NCI-H446 treated with DMSO at 0.1 percent for 48 hours (cell line): ENCODE measurements at places on chromosomes 3 and 15.

DNA sequence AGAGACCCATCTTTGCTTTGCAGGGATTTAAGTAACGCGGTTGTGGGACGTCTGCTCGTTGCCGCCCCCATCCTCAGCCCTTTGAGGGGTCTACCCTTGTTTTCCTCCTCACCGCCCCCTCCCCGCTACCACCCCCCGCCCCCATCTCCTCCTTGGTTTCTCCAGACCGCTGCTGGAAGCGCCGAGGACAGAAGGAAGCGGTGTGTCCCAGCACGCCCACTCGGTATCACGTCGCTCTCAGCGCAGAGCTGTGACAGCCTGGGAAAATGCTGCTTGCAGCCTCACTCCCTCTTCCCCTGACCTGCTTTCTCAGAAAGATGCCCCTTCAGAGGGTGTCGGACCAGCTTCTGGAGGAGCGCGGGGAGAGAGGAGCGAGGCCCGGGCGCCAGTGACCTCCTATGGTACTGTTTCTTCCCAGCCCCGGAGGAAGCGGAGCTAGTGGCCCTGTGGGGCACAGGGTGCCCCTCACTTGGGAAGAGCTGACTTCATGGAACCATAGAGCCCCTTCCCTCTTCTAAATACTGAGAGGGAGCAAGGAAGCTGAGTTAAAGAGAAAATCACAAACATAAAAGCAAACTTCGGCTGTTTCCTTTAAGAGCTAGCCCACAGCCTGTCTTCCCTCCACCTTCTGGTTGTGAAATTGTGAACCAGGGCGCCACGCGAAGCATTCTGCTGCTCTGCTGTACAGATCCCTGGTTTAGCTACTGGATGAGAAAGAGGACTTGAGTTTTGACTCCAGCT, 698 bp downstream of the IL1RAP start:
- DNase-seq: no peak

DNA sequence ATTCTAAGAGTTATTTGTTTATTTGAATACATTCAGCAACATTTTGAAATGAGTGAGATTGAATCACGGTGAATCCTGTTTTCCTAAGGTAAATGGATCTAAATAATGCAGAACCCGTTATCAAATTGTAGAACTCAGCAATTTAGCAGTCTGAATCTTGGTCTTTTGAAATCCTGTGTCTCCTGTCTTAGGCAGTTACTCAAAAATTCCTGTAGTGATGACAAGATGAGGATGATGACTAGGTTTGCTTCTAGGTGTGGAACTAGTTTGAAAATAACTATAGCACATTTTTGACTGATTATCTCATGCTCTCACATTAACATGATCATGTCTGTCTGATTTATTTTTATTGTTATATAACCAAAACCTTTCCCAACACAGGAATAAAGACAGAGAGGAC, 115.0 kb downstream of the RAP2B start:
- DNase-seq: no peak

DNA sequence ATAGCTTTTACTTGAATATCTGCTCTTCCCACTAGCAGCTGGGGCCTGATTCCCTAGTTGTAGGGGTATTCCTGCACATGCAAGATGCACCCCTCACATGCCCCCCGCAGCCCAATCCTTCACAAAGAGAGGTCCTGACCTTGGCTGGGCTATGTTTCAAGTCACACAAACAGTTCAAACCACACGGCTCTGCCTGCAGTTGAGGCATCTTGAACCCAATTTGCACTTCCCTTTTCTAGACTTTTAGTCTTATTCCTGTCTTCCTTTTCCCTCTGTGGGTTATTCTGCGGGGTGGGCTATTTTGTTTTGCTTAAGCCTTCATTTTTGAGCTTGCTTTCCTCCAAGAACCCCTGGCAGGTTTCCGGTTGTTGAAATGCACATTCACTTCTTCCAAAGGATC, 13.3 kb upstream of the CCR1 start:
- no peak for DNase-seq

GRCh38 chr3:30393079-30393478, 213.3 kb upstream of the TGFBR2 start:
- no peak for DNase-seq

DNA sequence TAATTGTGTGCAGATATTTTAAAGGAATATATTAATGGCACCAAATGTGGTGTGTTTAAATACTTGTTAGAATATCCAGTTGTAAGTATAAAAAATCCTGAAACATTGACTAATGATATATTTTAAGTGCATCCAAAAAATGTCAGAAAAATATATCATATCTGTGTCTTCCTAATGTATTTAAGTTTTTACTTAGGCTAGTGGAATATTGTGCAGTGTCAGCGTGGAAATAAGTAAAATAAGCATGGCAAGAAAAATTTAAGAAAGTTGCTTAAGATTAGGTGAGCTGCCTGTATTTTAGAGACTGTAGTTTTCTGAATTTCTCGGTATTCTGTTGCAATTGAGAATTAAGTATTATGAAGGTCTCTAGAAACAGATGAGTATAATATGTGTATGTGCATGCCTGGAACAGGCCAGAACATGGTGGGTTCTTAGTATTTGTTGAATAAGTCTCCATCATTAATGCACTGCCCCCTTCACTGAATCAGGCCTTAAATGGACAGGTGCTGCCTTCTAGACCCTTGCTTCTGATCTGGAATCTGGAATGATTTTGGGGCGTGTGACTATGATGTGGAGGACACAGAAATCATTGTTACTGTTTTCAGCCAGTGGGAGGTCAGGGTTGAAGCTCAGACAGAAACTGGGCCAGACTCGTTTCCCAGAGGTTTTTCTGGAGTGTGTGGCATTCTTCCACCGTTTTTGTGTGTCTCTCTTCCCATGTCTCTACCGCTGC, 86.1 kb downstream of the TRAK1 start:
- no peak for DNase-seq

DNA sequence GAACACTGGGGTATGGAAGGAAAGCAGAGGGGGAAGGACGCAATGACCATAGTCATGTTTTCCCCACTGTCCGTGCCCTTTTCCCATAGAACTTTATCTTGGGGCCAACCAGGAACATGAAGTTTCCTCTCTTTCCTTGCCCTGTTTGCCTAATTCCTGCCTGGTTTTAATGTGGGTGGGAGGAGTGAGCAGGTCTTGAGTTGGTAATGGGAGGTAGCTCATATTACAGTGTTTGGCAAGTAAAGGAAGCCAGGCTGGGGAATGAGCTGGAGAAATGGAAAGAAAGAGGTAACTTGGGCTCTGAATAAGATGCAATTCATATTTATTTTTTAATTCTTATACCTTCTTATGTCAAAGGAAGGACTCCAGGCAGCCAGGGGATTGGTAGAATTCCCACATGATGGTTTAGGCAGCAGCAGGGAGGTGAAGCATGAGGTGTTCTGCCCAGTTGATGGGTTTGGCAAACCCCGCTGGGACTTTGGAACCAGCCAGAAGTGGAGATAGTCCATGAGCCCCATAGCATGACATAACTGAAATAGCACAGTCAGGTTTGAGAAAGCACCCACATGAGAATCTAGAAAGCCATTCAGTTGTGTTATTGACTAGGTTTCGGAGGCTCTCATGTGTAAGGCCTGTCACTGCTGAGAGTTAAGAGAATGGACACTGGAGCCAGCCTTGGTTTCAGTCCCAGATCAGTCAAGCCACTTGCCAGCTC, 60.0 kb downstream of the CCK start:
- no peak for DNase-seq

GRCh38 chr3:46442576-46443530, 21.9 kb downstream of the LTF start:
- DNase-seq: no peak

- DNase-seq: no peak
Measured at GRCh38 chr3:148227534-148227933, 470.2 kb upstream of the AGTR1 start.

- DNase-seq: no peak
Measured at GRCh38 chr15:90565866-90566265, 36.1 kb downstream of the CRTC3 start.

- DNase-seq: no peak
Measured at GRCh38 chr15:93855181-93855826, 376.1 kb upstream of the MCTP2 start.

GRCh38 chr3:194686414-194686815, 732 bp downstream of the FAM43A start:
- DNase-seq: no peak

GRCh38 chr3:150213577-150213976, 194.5 kb upstream of the TSC22D2 start:
- no peak for DNase-seq
